Activated CD8-positive, alpha-beta memory T cell treated with anti-CD3 and anti-CD28 coated beads for 48 hours (primary cell): ENCODE measurements at places on chromosomes 3 and 15.

GRCh38 chr3:159855599-159856346, 132.9 kb upstream of the IL12A start:
- DNase-seq = no peak

- no peak for DNase-seq
These were observed 96.9 kb downstream of the VPS8 start for GRCh38 chr3:184908859-184909258.

DNA sequence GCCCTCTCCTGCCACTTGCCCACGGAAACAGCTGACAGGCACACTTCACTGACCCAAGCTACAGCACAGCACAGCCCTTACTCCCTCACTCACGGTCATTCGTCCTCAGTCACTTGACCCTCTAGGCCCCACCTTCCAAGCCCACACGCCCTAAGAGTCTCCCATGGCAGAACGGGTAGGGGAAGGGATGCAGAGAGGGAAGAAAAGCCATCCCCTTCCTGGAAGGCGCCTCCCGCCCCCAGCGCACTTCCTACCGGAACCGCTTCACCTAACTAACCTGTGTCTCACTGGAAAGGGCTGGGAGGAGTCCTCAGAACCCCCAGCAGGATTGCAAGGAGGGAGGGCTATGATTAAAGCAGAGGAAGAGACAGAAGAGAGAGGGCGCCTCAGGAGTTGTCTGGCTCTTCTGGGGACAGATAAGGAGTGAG, 22.9 kb downstream of the EPHB3 start:
- no peak for DNase-seq

GRCh38 chr3:131474115-131474514, 28.7 kb downstream of the MRPL3 start:
- no peak for DNase-seq

- DNase-seq = peak; percentile 24
These were observed at the start of gene CCDC39 for GRCh38 chr3:180679178-180680096. TSS of gene CCDC39 (minus strand) at chr3:180679489. CDS start at chr3:180679380, 109 bp downstream.

DNA sequence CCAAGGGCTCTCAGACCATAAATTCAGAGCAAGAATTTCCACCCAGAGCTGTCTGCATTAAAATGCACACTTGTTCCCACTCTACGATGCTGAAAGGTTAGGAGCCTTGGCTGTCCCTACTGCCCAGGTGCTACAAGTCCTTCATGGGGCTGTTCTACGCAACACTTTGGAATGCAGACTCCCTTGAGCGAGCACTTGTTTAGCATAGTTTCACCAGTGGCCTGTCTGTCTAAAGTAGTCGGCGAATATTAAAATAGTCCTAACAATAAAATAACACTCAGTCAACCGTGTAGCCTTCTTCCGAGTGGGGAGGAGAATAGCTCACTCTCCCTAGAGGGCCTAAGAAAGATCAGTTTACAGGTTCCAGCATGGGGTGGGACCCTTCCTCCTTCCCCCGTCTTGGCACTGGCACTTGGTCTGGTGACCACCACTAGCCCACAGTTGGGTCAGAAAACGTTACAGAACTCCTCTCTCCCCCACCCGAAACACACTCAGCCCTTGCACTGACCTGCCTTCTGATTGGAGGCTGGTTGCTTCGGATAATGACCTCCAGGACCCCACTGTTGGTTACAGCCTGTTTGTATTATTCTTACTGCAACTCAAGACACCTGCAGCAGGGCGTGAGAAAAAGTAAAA, at the start of gene CLDN16:
CLDN16 (plus strand) TSS at position 586 of the 636 bp plus-strand sequence. CDS start 167 bp downstream, outside the sequence.
- DNase-seq = no peak

DNA sequence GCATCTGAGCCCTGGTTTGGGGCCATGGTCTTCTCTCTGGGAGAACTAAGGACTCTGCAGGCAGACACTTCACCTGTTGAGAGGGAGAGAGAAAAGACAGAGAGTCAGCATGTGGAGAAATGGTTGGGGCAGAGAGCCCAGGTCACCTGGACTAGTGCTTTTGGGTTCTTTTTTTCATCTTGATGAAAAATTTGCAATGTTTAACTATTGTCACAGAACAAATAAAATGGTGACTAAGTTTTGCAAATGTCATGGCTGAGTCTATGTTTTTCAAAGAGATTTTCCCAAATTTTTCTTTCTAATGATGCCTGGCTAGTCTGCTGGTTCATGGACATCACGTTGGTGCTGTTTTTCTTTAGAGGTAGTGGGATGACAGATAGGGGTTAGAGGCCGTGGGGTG, 17.8 kb downstream of the FAH start:
- no peak for DNase-seq

DNA sequence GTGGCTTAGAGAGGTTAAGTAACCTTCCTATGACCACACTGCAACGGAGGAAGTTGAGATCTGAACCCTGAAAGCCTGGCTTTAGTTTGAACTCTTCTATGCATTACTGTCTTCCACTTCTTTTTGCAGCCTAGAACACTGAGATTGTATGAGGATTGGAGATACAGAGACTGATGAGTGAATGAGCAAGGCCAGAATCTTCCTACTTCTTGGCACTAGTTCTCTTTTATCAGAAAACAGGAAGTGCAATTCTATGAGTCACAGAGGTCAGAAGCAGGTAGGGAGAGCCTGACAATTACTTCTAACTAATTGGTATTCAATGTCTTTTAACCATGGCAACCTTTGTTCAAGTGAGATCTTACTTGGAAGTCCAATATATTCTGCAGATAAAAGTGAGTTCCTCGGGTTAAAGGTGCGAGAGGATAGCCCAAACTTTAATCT, 219.0 kb downstream of the SHQ1 start:
- no peak for DNase-seq

DNA sequence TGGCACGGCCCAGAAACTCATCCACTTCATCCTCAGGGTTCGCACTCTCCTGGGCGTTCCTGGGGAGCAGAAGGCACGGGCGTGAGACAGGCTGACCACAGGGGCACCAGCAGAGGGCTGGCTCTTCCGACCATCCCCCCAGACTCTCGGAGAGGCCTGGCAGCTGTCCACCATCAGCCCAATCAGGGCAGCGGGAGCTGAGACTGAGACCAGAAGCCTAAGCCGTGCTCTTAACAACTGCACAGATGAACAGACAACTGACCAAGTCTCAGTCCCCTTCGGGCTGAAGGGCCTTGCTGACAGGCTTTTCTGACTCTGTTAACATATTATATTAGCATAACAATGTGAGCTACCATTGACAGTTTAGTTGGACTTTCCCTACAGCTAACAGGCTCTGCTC, 118.0 kb downstream of the SEC22A start:
- no peak for DNase-seq

- DNase-seq = no peak
These were observed 122.7 kb downstream of the WNT5A start for GRCh38 chr3:55364421-55364820.
